Stimulated activated CD8-positive, alpha-beta memory T cell treated with anti-CD3 and anti-CD28 coated beads, Interleukin-15, amount 100 ng/mL, for 1 hour (primary cell): ENCODE measurements at places on chromosomes 1 and 21.

DNA sequence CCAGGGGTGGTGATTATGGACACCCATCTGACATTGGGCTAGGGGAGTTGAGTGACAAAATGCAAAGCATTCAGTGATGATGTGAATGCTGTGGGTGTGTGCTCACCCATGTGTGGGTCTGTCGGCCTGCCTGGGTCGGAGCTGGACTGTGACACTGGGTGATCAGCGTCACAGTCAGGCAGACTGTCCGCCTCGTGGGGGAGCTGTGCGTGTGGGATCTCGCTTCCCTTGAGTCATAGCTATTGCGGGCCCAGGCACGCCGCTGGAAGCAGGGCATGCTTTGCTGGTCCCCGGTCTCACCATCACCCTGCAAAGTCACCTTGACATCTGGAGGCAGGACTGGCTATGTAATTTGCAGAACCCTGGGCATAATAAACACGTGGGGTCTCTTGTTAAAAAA lies 156.9 kb upstream of the IGSF21 start:
- DNase-seq, result no peak

DNA sequence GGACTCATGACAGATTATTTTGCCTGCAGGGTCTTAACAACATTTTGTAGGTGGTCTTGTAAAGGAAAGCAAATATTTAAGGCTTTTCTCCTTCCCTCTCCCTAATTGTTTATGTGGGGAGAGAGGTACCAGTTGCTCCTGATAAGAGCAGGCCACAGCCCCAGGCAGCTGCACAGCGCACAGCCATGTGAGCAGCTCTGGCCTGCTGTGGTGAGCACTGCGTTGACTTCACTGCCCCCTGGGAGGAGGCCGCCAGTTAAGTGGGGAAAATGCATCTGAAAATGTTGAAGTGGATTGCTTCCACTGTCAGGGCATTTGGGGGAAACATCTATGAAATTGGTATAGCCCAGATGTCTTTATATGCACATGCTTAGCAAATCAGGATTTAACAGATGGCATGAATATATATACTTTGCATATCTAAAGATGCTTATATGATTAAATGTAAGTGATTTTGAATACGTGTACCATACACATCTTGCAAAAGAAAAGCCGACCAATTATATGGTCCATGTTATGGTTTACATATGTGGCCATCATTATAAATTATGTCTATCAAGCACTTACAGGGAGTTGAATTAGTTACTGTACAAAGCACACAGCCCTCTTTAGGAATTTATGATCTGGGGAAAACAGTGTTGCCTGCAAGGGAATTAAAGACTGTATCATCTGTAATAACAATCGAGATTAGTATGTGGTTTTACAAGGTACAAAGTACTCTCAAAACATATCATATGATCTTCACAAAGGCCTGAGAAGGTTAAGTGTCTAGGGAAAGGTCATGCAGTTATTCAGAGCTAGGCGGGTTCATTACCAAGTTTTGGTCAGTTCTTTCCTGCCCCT lies 132.1 kb downstream of the RHOU start:
- no peak for DNase-seq

DNA sequence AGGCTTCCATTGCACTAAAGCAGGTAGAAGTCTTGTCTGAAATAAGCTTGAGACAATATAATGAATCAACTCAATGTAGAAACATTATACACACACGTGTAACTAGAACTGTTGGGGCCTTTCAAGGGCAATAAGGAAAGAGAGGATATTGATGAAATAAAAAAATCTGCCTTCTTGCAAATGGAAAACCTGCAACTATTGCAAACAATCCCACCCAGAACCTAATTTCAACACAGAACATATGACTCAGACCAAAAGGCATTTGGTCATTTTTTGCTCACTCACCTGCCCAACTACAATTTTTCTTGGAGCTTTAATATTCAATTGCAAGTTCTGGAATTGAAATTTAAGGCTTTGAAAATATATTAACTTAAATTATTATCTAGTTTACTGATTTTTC lies 900.1 kb downstream of the TTLL7 start:
- no peak for DNase-seq

- DNase-seq, result no peak
These were observed 21.9 kb downstream of the DUSP10 start for GRCh38 chr1:221719987-221720386.

- no peak for DNase-seq
These were observed 16.6 kb downstream of the GPATCH2 start for GRCh38 chr1:217614200-217614712.

- DNase-seq, result no peak
These were observed 55.3 kb downstream of the RIMS3 start for GRCh38 chr1:40610156-40610555.

- DNase-seq, result no peak
These were observed 128.3 kb upstream of the HMGB4 start for GRCh38 chr1:33735624-33736023.

- DNase-seq, result no peak
These were observed 125.2 kb upstream of the DPYD start for GRCh38 chr1:98045767-98046641.

- no peak for DNase-seq
These were observed 138.7 kb downstream of the RUNX1 start for GRCh38 chr21:34910396-34910795.

GRCh38 chr21:16911166-16911607 lies 601.7 kb upstream of the CXADR start:
- DNase-seq, result no peak

- DNase-seq, result no peak
These were observed 5.1 kb upstream of the MFSD2A start for GRCh38 chr1:39949891-39950290.

- no peak for DNase-seq
These were observed 16.4 kb upstream of the C4BPB start for GRCh38 chr1:207072233-207072632.

- DNase-seq, result no peak
These were observed 24.6 kb upstream of the SLC45A3 start for GRCh38 chr1:205704903-205705302.

GRCh38 chr1:187306710-187307415 lies 478.1 kb downstream of the PLA2G4A start:
- no peak for DNase-seq

- DNase-seq, result no peak
These were observed 5.1 kb upstream of the FYB2 start for GRCh38 chr1:56824271-56824670.

- DNase-seq, result no peak
These were observed 17.5 kb downstream of the CCT3 start for GRCh38 chr1:156320560-156320959.

GRCh38 chr1:116457946-116458604 lies 85.0 kb downstream of the ATP1A1 start:
- no peak for DNase-seq

GRCh38 chr21:17650292-17650691 lies 37.6 kb upstream of the BTG3 start:
- no peak for DNase-seq

- no peak for DNase-seq
These were observed 14.8 kb upstream of the ETV3L start for GRCh38 chr1:157114183-157115121.

DNA sequence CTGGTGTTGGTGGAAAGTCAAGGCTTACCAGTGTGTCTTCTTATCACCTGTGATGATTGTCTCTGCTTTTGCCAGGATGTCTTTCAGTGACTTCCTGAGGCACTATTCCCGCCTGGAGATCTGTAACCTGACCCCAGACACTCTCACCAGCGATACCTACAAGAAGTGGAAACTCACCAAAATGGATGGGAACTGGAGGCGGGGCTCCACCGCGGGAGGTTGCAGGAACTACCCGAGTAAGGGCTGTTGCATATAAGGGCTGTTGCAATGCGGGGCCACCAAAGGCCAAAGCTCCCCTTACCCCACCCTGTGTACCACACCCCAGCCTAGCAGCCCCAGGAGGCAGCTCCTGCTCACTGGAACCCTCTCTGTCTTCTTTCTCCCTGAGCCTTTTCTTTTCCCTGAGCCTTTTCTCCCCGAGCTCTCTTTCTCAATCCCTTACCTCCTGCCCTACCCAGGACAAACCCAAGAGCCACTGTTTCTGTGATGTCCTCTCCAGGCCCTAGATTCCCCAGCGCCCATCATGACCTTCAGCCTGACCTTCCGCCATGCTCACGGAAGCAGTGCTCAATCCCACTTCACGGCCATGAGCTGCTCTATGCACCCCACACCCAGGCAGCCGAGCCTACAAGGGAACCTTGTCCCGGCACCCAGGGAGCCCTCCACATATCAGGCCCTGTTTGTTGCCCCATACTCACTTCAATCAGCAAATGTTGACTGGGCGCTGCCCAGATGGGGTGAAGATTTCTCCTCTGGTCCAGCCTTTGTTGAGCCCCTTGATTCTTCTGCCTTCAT lies 40.6 kb downstream of the CAPN2 start:
- DNase-seq, result no peak

- no peak for DNase-seq
These were observed 670 bp downstream of the CLSTN1 start for GRCh38 chr1:9822897-9823692.

DNA sequence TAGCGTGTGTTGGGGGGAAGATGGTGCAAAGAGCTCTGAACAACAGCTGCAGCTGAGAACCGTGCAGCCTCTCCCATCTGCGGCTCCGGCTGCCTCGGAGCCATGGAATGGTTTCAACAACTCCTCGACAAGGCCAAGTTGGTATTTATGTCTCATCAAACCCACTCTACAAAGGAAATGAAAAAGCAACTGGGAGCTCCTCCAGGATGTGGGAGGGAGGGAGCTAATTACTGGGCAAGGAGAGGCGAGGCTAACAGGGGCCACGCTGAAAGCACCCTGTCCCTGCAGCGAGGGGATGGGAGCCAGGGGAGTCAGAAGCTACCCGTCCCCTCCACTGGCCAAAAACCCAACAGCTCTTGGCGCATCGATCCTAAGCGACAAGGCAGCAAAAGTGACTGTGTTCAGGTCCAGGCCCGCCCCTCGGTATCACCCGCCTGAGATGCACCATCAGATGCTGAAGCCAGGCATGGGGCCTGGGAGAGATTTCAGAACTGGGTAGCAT lies 63.1 kb downstream of the ACOT7 start:
- no peak for DNase-seq

DNA sequence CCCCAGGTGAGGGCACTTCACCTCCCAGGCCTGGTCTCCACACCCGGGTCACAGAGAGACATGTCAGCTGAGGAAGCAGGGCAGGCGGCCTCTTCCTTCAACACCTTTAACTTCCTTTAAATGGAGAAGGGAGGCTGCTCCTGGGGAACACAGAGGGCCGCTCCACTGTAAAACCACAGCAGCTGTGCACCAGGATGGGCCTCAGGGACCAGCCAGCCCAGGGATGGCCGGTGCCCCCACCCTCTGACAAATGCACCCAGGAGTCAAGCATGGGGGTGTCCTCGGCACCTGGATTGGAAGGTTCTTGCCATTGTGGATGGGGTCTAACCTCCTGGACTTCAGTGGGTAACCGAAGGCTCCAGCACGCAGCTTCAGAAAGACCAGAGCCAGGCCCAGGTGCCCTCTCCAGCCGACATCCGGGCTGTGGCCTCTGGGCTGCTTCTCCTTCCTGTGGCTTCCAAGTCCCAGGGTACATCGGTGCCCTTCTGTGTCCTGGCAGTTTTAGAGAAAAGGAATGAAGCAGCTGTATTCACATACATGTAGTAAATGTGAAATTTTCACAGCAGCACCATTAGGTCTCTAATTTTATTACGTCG lies 121.7 kb upstream of the COL6A1 start:
- no peak for DNase-seq

DNA sequence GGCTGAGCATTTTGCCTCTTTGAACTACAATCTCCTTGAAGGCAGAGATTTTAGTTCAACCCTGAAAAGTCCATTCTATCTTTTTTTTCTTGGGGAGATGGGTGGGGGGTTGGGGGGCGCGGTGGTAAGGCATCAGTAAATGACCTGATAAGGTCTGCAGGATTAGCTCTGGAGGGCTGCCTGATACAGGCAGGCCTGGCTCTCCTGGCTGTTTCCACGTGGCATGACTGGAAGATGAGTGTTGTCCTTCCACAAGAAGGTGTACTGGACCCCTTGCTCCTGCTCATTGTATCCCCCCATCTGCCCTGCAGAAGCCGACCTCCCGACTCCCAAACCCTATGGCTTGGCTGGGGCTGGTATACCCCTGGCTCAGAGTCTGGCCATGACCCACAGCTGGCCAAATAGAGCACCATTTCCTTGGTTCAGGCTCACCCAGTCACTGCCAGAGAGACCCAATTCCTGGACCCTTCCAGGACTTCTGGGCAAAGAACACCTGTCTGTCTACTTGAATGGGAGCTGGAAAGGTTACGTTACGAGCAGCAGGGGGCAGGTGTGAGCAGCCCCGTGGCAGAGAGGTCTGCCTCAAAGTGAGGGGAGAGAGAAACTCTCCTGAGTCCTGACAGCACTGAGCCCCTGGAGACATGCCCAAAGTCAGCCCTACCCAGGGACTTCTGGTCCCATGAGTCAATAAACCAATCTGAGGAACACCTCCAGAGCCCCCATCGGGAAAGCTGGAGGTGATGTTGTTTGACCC lies 17.0 kb downstream of the DHRS3 start:
- DNase-seq, result peak; percentile 31

DNA sequence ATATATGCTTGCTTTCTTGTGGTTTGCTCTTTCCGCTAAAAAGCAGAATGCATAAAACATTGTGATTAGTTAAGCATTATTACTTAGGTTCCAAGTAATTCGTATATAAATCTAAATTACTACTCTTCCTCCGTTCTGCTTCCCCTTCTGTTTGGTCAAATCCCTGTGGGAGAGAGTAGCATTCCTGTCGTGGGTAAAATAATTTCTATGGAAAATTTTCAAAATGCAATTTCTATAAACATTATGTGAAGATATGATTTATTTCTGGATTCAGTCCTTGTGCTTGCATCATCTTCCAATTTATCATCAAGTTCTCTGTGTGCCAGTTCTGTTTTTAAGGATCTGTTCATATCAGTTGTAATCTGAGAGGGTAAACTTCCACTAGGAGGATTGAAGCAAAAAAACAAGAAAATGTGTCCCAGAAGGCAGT lies 7.2 kb upstream of the WARS2 start:
- no peak for DNase-seq

GRCh38 chr1:184036517-184036949 lies 995 bp downstream of the COLGALT2 start:
- no peak for DNase-seq

DNA sequence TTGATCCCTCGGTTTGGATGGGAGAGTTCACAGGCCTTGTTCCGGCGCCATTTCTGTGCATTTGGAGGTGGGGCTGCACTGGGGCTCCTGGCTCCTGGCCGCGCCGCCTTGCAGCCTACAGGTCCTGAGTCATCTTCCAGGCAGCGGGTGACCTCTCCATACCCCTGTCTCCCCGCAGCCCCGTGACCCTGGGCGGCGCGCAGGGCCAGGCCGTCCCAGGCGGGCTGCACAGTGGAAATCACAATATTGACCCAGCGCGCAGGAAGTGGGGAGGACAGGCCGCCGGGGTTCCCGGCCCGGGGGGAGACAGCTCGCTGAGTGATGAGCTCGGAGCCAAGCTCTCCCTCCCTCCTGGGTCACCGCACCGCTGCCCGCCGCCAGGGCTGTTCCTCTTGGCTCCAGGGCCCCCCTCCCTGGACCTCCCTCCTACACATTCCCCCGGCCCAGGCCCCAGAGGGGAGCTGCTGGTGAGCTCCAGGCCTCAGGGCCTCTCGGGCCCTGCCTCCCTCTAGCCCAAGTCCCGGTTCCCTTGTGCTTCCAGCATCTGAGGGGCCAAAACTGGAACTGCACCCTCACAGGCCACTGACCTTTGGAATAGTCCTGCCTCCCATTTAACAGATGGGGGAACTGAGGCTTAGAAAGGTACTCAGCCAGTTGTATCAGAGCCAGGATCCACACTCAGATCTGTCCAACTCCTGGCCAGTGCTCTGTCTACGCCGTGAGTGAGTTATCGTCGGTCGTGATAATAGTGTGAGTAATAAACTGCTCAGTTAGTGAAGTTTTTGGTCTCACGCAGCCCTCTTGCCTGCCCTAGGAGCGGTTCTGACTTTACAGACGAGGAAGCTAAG lies 142.9 kb upstream of the WNT4 start:
- DNase-seq, result no peak

- DNase-seq, result no peak
These were observed 87.2 kb upstream of the IVNS1ABP start for GRCh38 chr1:185404291-185404690.
